NCI-H1694 (cell line): ENCODE measurements at places on chromosomes 2 and 18.

- no peak for DNase-seq
Measured at GRCh38 chr18:23970161-23971096, 44.1 kb upstream of the TTC39C start.

- DNase-seq, result no peak
Measured at GRCh38 chr2:81645745-81646301, 1341.3 kb upstream of the LRRTM1 start.

DNA sequence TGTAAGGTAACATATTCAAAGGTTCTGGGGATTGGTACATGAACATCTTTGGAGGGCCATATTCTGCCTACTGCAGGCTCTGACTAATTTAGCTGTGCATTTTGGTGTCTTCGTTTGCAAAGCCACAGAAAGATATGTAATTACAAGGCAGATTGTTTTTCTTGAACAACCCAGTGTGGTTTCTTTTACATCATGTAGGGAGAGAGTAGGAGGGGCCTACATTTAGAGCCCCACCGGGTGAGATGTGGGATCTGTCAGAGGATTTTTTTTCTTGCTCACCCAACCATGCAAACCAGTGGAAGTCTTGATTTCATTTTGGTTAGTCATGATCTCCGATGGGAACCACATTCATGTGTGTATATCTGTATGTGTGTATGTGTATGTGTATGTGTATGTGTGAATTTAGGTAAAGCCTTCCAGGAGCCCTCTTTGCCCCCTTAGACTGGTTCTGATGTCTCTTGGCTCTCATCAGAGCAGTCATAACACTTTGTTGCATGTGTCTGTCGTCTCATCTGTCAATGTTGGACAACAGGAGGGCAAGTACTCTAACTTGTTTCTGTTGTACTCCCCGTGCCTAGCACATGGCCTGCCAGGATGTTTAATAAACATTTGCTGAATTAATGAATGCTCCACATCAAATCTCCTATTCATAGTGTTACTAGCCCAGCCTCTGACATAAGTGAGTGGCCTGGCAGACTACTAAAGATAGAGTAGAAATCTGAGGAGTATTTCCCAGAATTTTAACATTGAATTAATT is 239.9 kb downstream of the MTX2 start:
- no peak for DNase-seq

DNA sequence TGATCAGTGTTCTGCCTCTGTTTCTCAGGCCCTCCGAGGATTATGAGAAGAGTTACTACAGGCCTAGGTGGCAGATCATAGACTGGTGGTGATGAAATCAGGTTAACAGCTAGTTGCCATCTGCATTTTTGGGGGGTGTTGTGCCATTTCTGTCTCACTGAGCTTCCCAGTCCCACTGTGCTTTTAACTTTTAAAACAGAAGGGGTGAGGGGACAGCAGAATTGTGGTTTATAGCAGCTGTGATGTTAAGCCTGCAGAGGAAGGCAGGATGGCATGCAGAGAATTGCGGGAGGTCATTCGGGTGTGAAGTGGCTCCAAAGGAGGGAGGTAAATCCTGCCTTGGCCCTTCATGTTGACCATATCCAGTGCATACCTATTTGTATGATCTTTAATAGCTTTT is 5.0 kb downstream of the CAB39 start:
- no peak for DNase-seq

- no peak for DNase-seq
Measured at GRCh38 chr18:22860807-22861206, 72.3 kb upstream of the RBBP8 start.

- DNase-seq, result no peak
Measured at GRCh38 chr2:97936199-97936598, 59.5 kb downstream of the TMEM131 start.

- no peak for DNase-seq
Measured at GRCh38 chr2:10254373-10255188, 48.1 kb upstream of the HPCAL1 start.

DNA sequence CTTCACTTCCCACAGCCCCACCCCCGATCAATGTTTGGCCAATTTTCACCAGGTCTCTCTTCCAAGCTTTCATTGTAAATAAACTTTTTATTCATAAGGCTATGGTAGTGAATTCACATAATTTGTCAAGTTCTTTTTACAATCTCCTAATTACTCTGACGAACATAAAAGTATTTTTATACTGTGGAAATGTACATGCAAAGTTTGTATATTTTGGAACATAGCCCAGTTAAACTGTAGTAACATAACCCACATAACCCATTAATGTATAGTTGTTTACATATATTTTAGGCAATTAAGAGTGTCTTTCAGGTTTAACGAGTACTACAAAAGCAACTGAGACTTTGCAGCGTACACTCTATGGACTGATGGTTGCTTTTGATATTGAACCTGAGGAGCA is 228.3 kb upstream of the ERBB4 start:
- no peak for DNase-seq

DNA sequence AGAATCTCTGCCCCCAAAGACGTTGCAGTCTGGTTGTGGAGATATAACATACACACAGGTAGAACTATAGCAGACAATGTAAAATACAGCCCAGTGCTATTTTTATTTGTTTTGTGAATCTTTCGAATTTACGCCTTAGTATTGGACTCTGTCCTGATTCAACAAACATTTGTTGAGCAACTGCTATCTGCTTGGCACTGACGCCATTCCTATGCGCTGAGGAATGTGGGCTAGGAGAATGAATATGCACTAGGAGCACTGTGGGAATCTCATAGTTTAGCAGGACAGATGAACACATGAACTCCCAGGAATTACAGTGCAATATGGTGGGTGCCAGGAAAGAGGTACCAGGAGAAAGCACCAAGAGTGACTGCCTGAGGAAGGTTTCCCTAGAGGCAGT is 181.7 kb upstream of the SIX3 start:
- no peak for DNase-seq

GRCh38 chr2:177633111-177633510 is 240.5 kb downstream of the AGPS start:
- no peak for DNase-seq

GRCh38 chr18:75280427-75281280 is 70.1 kb downstream of the TSHZ1 start:
- DNase-seq, result no peak
